ENCODE measurements at places on chromosomes 5 and 9.

DNA sequence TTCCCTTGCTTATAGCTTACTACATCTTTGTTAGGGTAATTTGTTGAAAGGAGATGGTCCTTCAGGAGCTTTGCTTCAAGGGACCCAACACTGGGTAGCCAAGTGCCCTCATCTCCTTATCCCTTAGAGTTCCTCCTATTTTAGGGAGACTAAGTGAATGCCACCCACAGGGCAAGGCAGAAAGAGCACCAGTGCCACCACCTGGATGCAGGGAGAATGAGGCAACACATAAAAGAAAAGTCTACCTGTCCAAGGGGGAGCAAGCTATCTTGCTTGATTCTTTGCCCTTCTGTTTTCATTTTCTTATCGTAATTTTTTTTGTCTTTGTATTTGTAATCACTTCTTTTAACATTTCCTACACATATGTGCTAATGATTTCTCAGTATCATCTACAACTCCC is 205.5 kb downstream of the NPR3 start:
- no peak for DNase-seq

DNA sequence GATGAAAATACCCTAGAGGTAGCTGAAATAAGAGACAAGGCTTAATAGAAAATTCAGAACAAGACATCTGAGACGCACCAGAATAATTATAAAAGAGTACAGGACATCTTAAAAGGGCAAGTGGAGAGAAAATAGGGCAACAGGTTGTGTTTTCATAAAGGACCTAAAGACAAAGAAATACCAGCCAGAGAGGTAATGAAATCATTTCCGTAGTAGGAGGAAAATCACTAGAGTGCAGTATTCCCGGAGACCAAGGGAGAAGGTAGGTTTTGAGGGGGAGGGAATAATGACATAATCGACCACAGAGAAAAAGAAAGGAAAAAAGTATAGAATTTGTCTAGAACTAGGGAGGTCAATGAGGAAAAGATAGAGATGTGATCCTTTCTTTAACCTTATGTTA is 26.2 kb upstream of the CTNNAL1 start:
- no peak for DNase-seq

- DNase-seq, result no peak
Measured at GRCh38 chr9:83234541-83234940, 171.6 kb upstream of the RASEF start.

DNA sequence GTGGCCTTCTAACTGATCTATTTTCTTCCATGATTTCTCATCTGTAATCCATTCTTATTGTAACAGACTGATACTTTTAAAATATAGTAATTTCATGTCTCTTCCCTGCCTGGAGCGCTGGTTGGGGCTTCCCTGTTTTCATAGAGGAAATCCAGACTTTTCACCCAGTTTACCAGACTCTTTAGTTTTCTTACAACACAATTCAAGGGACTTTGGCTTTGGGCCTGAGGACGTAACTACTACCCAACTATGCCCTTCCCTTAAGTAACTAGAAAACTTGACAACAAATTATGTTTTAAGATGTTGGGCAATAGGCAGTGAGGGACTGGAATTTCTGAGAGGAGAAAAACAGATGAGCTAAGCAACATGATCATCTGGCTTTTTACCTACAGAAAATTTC is 289.6 kb downstream of the FGF10 start:
- DNase-seq, result no peak

- no peak for DNase-seq
Measured at GRCh38 chr5:114729986-114730385, 368.1 kb downstream of the KCNN2 start.

GRCh38 chr5:107640568-107640967 is 30.2 kb downstream of the EFNA5 start:
- no peak for DNase-seq

DNA sequence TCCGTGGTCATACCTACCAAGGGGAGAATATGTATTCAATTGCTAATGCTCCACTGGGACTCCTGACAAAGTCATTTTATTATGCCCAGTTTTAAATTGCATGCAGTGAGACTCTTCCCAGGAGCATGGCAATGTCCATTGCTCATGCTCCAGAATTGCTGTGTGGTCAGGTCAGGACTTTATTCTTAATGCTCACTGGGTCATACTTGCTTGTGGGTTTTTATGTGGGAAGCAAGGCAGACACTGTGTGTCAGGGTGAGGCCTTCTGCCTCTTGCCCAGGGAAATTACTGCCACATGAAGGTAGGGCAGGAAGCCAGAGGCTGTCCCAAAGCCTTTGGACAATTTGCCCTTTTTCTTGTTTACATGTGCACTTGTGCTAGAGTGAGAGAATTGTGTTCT is 164.6 kb upstream of the MEF2C start:
- no peak for DNase-seq

DNA sequence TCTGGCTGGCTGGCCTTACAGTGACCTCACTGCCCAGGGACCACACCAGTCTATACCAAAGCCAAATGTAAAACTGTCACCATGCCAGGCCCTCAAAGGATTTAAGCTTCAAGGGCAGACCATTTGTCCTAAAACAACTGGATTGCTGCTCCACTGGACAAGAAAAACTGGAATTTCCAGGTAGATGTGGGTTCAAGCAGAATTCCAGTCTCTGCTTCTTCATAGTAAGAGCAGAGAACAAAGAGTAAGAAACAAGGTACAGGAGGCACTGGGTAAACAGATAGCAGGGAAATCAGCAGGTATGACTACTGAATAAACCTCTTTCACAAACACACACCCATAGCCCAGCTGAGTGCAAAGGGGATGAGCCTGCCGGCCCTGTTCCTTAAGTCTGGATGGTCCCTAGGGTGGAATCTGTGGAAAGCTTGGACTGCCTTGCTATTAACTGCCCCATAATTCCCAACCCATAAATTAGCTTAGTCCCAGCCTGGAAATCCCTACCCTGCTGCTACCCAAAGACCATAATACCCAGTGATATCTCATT is 5.5 kb downstream of the B4GALT1 start:
- peak; percentile 82 for DNase-seq

DNA sequence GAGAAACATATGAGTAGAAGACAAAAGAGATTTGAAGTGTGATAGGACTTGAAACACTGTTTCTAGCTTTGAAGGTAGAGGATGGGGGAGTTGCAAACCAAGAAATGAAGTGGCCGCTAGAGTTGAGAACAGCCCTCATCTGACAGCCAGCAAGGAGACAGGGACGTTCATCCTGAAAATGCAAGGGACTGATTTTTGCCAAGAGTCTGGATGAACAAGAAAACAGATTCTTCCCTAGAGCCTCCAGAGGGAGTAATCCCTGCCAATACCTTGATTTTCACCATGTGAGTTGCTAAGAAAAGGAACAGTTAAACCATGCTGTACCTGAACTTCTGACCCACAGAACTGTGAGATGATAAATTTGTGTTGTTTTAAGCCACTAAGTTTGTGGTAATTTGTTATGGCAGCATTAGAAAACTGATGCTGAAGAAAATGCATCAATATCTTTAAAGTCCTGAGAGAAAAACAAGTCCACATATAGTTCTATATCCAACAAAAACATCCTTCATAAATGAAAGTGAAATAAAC is 154.0 kb upstream of the ADAMTSL1 start:
- DNase-seq, result no peak

- DNase-seq, result no peak
Measured at GRCh38 chr9:89428901-89429890, 68.7 kb downstream of the SEMA4D start.

DNA sequence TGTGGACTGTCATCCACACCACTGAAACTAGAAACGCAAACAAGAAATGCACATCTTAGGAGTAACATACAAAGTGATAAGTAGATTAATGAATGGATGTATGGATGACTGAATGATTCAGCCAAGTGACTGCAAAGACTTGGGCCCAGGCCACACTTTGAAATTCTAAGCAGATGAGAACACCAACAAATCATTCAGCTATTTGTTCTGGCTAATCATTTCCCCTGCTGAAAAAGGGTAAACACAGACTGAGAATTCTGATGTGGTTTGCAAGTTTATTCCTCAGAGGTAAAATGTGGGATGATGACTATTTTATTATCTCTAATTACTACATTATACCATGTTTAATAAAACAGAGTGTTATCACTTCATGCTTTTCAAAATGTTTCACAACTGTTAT is 163.2 kb upstream of the ADAMTS16 start:
- no peak for DNase-seq

DNA sequence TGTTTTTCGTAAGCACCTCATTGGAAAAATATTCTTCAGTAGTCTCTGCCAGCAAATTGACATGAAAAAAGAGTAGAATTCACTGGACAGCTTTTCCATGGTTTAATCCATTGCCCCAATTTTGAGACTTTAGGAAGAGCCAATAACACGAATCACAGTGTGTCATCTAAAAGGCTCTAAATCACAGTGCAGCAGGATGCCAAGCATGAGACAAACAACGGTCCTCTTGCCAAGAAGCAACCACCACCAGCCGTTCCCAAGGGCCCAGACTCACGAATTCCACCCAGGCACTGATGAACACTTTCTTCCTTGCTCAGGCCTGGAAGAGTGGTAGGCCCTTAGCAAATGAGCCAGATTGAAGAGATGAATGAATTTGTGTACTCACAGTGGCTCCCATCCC is 18.3 kb upstream of the IRX4 start:
- no peak for DNase-seq

- no peak for DNase-seq
Measured at GRCh38 chr5:6107675-6108539, 270.4 kb downstream of the MED10 start.

DNA sequence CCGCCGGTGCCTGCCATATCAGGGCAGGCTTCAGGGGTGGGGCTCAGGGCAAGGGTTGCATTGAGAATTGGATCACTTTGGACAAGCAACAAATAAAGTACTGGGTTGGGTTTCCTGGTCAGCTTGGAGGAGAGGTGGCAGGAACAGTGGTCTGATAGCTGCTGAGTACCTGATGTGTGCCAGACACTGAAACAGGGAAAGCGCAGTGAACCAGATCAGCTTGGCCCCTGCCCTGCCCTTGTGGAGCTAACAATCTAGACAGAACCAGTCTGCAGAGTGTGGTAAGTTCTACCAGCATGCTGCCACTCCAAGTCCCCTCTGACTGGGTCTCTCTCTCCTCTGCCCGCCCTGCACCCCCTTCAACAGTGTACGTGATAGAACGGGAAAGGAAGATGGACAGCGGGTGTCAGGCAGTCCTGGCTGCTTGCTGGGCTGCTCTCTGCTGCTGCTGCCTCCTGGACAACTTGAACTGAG is 53.4 kb downstream of the CYSTM1 start:
- DNase-seq, result no peak

- no peak for DNase-seq
Measured at GRCh38 chr9:83633255-83633654, 10.3 kb downstream of the IDNK start.

- no peak for DNase-seq
Measured at GRCh38 chr5:39164529-39165402, 54.6 kb downstream of the FYB1 start.

GRCh38 chr5:42015681-42016080 is 90.6 kb downstream of the FBXO4 start:
- no peak for DNase-seq

DNA sequence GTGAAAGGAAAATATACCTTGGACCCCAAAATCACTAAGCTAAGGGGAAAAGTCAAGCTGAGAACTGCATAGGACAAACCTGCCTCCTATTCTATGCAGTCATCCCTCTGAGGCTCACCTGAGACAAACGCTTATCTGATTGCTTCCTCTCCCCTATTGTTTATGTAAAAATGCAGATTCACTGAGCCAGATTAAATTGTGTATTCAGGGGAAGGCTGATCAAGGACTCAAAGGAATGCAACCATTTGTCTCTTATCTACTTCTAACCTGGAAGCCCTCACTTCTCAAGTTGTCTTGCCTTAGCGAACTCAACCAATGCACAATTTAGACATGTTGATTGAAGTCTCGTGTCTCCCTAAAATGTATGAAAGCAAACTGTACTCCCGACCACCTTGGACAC is 13.3 kb downstream of the SPARC start:
- DNase-seq, result no peak

All from NCI-H510A treated with DMSO at 0.1 percent for 48 hours (cell line).